Upper lobe of left lung (tissue), 6 donors: ENCODE measurements at places on chromosomes 1 and 21. TPM values are rescaled to one million over a fixed set of nuclear protein-coding genes. Genes with fewer than 3 reads are reported as not detected.

DNA sequence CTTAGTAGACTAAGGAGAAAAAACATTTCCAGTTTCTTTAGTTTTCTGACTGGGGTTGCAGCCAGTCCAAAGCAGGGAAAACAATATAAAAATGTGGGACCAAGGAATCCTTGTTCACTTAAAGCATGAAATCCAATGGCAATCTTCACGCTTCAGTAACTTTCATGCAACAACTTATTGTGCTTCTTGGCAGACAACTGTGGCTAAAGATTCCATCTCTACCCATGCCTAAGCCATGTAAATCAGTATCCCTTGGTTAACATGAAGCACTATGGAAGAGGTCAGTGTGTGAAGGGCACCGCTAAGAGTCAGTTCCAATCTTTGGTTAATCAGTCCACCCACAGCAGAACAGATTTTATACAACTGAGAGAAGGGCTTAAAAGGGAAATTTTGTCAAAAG lies 201.8 kb upstream of the GREM2 start:
- DNase-seq: no peak

GRCh38 chr21:22351076-22351475 lies 1352.9 kb downstream of the NCAM2 start:
- no peak for DNase-seq

- no peak for DNase-seq
These were observed 49.7 kb upstream of the RCC2 start for GRCh38 chr1:17488995-17489767.

The ARHGAP29 gene
- 48.8 TPM for total RNA-seq

- no peak for DNase-seq
These were observed 290.3 kb upstream of the B3GALT2 start for GRCh38 chr1:193476748-193477147.

DNA sequence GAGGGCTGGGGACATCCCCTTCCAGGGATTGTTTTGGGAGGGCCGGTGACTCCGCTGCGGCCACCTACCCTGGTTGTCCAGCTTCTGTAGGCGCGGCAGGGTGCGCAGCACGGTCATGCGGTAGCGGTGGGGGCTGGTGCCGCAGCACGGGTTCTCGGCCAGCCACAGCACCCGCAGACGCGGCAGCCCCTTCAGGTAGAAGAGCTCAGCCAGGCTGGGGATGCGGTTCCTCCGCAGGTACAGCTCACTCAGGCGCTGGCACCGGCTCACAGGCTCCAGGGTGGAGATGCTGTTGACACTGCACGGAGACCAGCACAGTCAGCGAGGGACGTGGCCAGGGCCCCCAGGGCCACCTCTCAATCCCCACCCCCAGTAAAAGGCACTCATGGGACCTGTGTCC lies 6.2 kb downstream of the CFAP410 start:
- peak; percentile 80 for DNase-seq
